ENCODE measurements at places on chromosomes 11 and 22.

DNA sequence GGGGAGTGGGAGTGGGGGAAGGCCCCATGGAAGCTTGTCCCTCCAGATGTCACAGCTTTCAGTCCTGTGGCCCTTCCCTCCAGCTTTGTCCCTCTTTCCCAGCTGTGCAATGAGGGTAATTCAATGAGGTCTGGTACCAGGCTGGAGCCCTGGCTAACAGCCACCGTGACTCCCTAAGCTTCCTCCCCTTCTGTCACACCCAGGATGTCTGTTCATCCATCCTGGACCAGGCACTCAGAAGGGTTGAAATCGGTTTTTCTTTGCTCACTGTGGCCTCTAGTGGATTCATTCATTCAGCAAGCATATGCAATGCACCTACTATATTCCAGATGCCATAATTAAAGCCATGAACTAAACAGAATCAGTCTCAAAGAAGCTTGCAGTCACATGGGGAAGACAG is 38.7 kb downstream of the SYT13 start:
- DNase-seq = no peak

GRCh38 chr11:123174196-123175183 is 20.6 kb downstream of the CLMP start:
- no peak for DNase-seq

GRCh38 chr22:21926728-21927127 is 25.9 kb downstream of the PPM1F start:
- no peak for DNase-seq

DNA sequence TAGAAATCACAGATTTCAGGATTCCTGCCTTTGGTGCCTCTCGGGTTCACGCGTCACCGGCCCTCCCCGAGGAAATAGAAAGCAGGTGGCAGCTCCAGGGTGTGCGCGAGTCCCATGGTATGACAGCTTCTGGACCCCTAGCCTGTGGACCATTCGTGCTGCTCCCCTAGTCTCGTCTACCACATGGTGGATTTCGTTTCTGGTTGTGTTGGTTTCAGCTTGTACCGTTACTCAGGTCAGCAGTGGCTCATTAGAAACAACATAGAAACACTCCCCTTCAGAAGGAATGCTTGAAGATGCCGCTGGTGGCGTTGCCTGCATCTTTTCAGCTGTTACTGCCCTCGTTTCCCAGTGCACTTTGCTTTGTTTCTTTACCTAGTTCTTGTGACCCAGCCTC is 700 bp downstream of the TTC17 start:
- DNase-seq = peak; percentile 2

- no peak for DNase-seq
These were observed 23.1 kb downstream of the MRGPRG start for GRCh38 chr11:3195251-3196160.

GRCh38 chr11:87456499-87456898 is 418.8 kb downstream of the TMEM135 start:
- no peak for DNase-seq

- no peak for DNase-seq
These were observed 8.5 kb downstream of the EIF3D start for GRCh38 chr22:36520423-36520822.

- no peak for DNase-seq
These were observed 12.2 kb downstream of the AP2A2 start for GRCh38 chr11:937841-938261.
